ENCODE measurements at places on chromosomes 7 and 10.

DNA sequence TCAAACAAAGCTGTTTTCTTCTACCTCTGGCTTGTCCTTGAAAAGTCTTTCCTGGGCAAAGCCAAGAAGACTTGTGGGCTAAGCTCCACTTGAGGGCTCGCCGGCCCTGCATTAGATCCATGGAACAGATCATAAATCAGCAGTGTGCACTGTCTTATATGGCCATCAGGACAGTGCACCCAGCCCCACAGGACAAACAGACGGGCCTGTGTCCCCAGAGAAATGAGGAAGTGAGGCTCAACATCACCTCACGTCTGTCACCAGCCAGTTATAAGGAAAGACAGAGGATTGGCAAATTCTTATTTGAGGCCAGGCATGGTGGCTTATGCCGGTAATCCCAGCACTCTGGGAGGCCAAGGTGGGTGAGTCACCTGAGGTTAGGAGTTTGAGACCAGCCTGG is 12.3 kb upstream of the IFT22 start:
- H3K27ac ChIP-seq = no peak overlapping the region
- H3K36me3 ChIP-seq = no peaks in the 10 kb centered on the region
- no peak for DNase-seq
- H3K4me1 ChIP-seq = no peaks in the 10 kb centered on the region
- no peak overlapping the region for H3K4me3 ChIP-seq

DNA sequence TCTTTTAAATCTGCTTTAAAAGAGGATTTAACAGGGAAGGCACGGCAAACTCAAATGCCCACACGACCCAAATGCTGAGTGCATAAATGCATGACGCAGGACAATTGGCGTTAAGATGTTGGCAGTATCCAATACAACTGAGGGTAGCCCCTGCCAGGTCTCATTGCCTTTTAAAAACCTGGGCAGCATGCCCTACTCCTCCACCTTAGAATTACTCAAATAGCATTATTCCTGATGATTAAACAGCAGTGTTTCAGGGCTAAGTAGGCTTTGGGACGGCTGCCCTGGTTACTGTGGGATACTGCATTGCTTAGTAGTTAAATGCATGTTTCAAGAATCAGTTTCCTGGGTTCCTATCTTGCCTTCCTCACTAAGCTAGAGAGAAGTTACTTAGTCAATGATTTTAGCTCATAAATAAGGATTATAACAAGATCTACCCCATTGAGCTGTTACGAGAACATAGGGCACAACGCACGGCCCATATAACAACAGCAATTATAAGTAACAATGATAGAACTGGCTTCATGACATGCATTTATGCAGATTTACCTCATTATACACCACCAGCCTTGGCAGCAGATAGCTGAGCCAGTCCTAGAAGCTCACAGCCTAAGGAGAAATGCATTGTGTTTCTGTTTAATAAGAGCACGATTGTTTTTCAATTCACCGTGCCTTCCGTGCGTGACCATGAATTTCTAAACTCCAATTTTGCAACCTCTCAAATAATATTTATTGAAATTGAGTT is 7.9 kb downstream of the TUBAL3 start:
- peaks cover 29% of the 10 kb centered on the region for H3K27me3 ChIP-seq
- no peaks in the 10 kb centered on the region for H3K36me3 ChIP-seq
- no peak overlapping the region for H3K27ac ChIP-seq
- H3K4me3 ChIP-seq = no peak overlapping the region

- H3K4me3 ChIP-seq = no peak overlapping the region
- no peak for DNase-seq
- no peaks in the 10 kb centered on the region for H3K36me3 ChIP-seq
Observed at GRCh38 chr10:4704034-4704545, 121.9 kb upstream of the AKR1E2 start.

DNA sequence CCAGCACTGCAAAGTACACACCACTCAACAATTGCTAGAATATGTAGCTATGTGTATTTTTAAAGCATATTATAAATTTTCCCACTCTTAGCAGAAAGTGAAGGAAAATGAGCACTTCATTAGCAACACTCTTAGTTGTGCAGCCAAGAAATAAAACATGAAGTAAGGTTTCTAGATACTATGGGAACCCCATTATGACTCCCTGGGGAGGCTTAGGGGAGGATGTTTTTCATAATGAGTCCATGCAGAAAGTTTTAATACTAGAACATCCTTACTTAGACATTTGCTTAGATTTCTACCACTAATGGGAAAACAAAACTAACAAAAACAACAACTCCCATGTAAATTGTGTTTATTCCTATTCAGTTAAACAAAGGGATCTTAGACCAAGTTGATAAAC is 148.4 kb upstream of the HDAC9 start:
- no peak overlapping the region for H3K27ac ChIP-seq
- DNase-seq = no peak
- H3K4me3 ChIP-seq = no peak overlapping the region
- no peaks in the 10 kb centered on the region for H3K36me3 ChIP-seq
- H3K27me3 ChIP-seq = no peaks in the 10 kb centered on the region
- no peaks in the 10 kb centered on the region for H3K4me1 ChIP-seq

GRCh38 chr7:74709880-74710671 is 52.6 kb downstream of the GTF2I start:
- no peaks in the 10 kb centered on the region for H3K4me1 ChIP-seq
- peaks cover 62% of the 10 kb centered on the region for H3K36me3 ChIP-seq
- no peak overlapping the region for H3K27ac ChIP-seq
- H3K27me3 ChIP-seq = no peaks in the 10 kb centered on the region

DNA sequence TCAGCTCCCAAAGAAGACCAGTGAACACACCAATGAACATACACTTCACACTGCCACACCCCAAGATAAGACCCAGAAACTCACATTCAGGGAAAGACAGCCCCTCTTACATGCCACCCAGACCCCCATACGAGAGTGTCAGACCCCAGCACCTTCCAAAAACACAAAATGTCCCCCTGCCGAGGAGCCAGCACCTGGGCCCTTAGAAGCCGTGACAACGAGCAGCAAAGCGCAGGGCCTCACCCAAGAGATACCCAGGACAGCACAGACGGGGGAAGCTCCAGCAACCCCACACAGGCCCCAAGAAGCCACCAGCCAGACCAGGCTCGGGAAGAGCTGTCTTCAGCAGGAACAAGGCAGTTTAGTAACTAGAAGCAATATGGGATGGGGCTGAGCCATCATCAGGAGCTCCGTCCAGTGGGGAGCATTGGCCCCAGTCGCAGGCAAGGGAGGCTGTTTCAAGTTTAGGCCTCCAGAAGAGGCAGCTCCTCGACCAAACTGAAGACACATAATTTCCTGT is 243.6 kb downstream of the PTPRN2 start:
- no peak for DNase-seq
- no peaks in the 10 kb centered on the region for H3K4me1 ChIP-seq
- no peak overlapping the region for H3K27ac ChIP-seq
- peaks cover 10% of the 10 kb centered on the region for H3K36me3 ChIP-seq

GRCh38 chr7:135179321-135179925 is 8.9 kb upstream of the CYREN start:
- H3K4me3 ChIP-seq = no peak overlapping the region
- DNase-seq = no peak
- H3K36me3 ChIP-seq = peaks cover 43% of the 10 kb centered on the region
- H3K27me3 ChIP-seq = no peaks in the 10 kb centered on the region

DNA sequence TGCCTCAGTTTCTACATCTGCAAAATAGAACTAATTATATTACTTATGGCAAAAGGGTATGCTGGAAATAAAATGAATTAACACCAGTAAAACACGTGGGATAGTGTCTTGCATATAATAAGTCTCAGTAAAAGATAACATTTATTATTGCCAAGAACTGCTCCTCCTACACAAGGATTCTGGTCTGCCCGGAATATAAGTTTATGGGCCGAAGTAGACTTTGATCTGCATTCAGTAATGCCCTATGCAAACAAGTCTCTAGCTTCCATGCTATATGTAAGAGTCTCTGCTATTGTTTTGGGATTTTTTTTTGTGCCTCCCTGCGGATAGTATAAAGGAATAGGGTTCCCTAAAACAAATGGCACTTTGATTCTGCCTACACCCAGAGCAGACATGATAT is 125.6 kb upstream of the SLC26A5 start:
- no peaks in the 10 kb centered on the region for H3K36me3 ChIP-seq
- no peaks in the 10 kb centered on the region for H3K4me1 ChIP-seq
- no peak overlapping the region for H3K27ac ChIP-seq

DNA sequence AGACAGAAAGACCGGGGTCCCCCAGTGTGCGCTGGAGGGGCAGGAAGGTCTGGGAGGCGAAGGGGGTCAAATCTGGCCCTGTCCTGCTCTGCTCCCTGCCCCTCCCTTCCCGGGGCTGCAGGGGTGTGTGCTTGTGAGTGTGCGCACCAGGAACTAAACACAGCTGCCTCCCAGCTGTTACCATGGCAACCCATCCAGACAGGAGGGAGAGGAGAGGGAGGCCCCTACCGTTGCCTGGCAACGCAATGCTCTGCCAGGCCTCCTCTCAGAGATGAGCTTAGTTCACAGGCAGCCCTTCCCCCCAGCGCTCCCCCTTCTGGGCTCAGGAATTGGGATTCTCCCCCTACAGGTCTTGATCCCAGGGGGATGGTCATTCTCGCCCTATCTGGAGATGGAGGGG is 6.1 kb downstream of the NYAP1 start:
- peaks cover 23% of the 10 kb centered on the region for H3K4me1 ChIP-seq
- H3K4me3 ChIP-seq = no peak overlapping the region
- peaks cover 65% of the 10 kb centered on the region for H3K27me3 ChIP-seq
- no peak overlapping the region for H3K27ac ChIP-seq

GRCh38 chr7:756928-757560 is 30.0 kb upstream of the PRKAR1B start:
- H3K27ac ChIP-seq = no peak overlapping the region
- peaks cover 23% of the 10 kb centered on the region for H3K36me3 ChIP-seq
- peaks cover 5% of the 10 kb centered on the region for H3K4me1 ChIP-seq
- DNase-seq = no peak
- H3K27me3 ChIP-seq = no peaks in the 10 kb centered on the region

DNA sequence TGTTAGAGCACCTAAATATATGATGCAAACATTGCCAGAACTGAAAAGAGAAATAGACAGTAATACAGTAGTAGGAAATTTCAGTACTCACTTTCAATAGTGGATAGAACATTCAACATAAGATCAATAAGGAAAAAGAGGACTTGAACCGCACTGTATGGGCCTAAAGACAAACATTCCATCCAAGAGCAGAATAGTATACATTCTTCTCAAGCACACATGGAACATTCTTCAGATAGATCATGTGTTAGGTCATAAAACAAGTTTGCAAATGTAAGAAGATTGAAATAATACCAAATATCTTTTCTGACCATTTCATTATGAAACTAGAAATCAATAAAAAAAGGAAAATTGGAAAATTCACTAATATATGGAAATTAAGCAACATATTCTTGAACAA is 185.4 kb upstream of the FOXP2 start:
- H3K4me1 ChIP-seq = no peaks in the 10 kb centered on the region
- no peak overlapping the region for H3K4me3 ChIP-seq
- H3K27me3 ChIP-seq = no peaks in the 10 kb centered on the region
- H3K36me3 ChIP-seq = no peaks in the 10 kb centered on the region
- no peak for DNase-seq
- H3K27ac ChIP-seq = no peak overlapping the region

- H3K4me3 ChIP-seq = no peak overlapping the region
- no peak overlapping the region for H3K27ac ChIP-seq
- no peaks in the 10 kb centered on the region for H3K27me3 ChIP-seq
Observed at GRCh38 chr7:28102797-28103196, 77.8 kb downstream of the JAZF1 start.

GRCh38 chr10:84269773-84270172 is 24.9 kb downstream of the RGR start:
- H3K27ac ChIP-seq = no peak overlapping the region
- no peaks in the 10 kb centered on the region for H3K36me3 ChIP-seq
- DNase-seq = no peak
- H3K4me3 ChIP-seq = no peak overlapping the region

GRCh38 chr7:98287486-98287959 is 6.0 kb downstream of the BRI3 start:
- H3K4me1 ChIP-seq = peaks cover 21% of the 10 kb centered on the region
- no peak overlapping the region for H3K4me3 ChIP-seq
- no peaks in the 10 kb centered on the region for H3K27me3 ChIP-seq
- H3K27ac ChIP-seq = no peak overlapping the region
- DNase-seq = no peak
- peaks cover 16% of the 10 kb centered on the region for H3K36me3 ChIP-seq

GRCh38 chr7:76066716-76067503 is 19.0 kb downstream of the MDH2 start:
- no peak overlapping the region for H3K27ac ChIP-seq
- no peaks in the 10 kb centered on the region for H3K4me1 ChIP-seq
- no peak overlapping the region for H3K4me3 ChIP-seq
- peaks cover 22% of the 10 kb centered on the region for H3K36me3 ChIP-seq

GRCh38 chr10:108465871-108466641 is 1301.5 kb upstream of the SORCS1 start:
- no peak overlapping the region for H3K4me3 ChIP-seq
- DNase-seq = no peak
- no peaks in the 10 kb centered on the region for H3K36me3 ChIP-seq
- peaks cover 5% of the 10 kb centered on the region for H3K27me3 ChIP-seq
- H3K4me1 ChIP-seq = no peaks in the 10 kb centered on the region
- no peak overlapping the region for H3K27ac ChIP-seq

DNA sequence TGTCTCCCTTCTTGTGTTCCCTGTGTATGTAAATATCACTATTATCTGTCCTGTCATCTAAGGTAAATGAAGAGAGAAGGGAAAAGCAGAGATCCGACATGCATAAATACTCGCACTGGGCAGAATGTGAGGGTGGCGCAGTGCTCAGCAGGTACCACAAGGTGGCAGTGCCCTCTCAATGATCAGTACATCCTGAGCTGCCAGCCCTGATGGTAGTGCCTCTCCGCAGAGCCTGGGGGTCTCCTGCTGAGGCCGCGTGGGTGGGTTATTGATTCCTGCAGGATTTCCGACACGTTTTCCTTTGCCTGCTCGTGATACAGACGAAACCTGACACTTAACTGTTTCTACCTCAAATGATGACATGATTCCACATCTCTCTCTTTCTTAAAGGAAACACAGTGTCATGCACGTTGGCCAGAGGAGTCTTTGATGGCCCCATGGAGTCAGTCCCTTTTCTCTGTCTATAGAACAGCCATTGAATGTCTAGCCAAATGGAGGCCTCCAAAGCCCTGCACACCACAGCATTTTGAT is 19.8 kb downstream of the RGR start:
- H3K36me3 ChIP-seq = no peaks in the 10 kb centered on the region
- peaks cover 29% of the 10 kb centered on the region for H3K27me3 ChIP-seq
- peak; percentile 82 for DNase-seq
- no peak overlapping the region for H3K27ac ChIP-seq
- H3K4me3 ChIP-seq = no peak overlapping the region

- no peaks in the 10 kb centered on the region for H3K36me3 ChIP-seq
- H3K27ac ChIP-seq = no peak overlapping the region
- H3K4me3 ChIP-seq = no peak overlapping the region
- H3K4me1 ChIP-seq = no peaks in the 10 kb centered on the region
- no peak for DNase-seq
Observed at GRCh38 chr10:124320778-124321432, 97.8 kb downstream of the OAT start.
